ENCODE measurements at places on chromosomes 7 and 10.

DNA sequence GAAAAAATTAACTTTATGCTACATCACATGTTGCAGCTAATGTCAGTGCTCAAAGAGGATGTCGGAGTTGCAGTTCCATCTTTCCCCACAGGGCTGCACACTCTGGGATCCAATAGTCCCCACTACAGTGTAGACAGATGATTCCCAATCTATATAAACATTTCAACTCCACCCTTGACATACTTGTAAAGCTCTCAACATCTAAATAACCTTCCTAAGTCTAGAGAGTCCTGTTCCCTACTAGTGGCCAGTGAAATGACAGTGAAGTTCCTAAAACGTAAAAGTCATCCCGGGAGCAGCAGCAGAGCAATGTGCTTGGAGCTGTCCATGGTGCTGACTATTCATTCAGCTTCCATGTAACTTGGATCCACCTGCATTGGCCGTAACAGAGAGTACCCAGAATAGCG is 145.1 kb downstream of the GRM8 start:
- DNase-seq = no peak

GRCh38 chr7:144481833-144482232 is 78.3 kb upstream of the NOBOX start:
- no peak for DNase-seq

GRCh38 chr7:31335884-31336201 is 4.7 kb downstream of the NEUROD6 start:
- DNase-seq = no peak

GRCh38 chr10:102200751-102201640 is 25.1 kb upstream of the ELOVL3 start:
- no peak for DNase-seq

- no peak for DNase-seq
These were observed 120.3 kb upstream of the CELF2 start for GRCh38 chr10:10897400-10897799.

DNA sequence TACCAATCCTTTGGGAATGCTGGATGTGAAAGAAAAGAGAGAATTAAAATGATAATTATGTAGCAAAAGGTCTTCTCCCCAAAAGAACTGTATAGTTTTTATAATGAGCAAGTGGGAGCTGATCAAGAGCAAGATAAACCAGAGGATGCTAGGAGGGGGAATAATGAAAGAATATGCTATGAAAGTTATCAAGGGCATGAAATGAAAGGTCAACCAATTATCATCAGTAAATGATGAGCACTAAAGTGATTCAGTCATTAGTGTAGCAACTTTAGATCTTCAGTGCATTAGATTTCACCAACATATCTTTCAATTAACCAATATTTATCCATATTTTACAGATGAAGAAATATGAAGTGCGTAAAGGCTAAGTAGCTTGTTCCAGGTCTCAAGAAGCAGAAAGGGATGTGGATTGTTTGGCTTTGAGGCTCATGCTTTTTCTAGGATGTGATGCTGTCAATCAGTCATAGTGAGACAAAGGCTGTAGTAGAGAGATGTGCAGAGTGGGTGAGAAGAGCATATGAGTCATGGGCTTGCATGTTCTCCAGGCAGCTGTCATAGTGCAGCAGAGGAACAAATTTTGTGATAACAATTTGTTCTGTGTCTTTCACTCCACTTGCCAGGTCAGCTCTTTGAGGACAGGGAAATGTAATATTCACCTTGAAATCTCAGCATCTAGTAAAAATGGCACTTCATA is 5.7 kb upstream of the OR2F2 start:
- DNase-seq = no peak

GRCh38 chr10:10598297-10598696 is 419.4 kb upstream of the CELF2 start:
- no peak for DNase-seq

GRCh38 chr10:128908099-128908498 is 558.9 kb upstream of the MGMT start:
- DNase-seq = no peak

DNA sequence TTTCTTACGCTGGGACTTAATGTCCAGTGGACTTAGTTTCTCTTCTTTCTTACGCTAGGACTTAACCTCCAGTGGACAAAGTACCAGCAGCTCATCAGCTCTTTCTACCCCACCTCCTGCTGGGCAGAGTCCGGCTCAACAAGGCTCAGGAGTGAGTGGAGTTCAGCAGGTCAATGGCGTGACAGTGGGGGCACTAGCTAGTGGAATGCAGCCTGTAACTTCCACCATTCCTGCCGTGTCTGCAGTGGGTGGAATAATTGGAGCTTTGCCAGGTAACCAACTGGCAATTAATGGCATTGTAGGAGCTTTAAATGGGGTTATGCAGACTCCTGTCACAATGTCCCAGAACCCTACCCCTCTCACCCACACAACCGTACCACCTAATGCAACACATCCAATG is 199.7 kb downstream of the MLLT10 start:
- DNase-seq = no peak

DNA sequence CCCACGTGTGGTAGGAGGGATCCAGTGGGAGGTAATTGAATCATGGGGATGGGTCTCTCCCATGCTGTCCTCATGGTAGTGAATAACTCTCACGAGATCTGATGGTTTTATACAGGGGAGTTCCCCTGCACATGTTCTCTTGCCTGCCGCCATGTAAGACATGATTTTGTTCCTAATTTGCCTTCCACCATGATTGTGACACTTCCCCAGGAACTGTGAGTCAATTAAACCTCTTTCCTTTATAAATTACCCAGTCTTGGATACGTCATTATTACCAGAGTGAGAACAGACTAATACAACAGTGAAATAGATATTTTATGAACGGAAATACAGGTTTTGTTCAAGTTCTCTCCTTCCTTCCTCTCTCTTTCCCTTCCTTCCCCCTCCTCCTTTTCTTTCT is 15.8 kb downstream of the CALD1 start:
- no peak for DNase-seq

DNA sequence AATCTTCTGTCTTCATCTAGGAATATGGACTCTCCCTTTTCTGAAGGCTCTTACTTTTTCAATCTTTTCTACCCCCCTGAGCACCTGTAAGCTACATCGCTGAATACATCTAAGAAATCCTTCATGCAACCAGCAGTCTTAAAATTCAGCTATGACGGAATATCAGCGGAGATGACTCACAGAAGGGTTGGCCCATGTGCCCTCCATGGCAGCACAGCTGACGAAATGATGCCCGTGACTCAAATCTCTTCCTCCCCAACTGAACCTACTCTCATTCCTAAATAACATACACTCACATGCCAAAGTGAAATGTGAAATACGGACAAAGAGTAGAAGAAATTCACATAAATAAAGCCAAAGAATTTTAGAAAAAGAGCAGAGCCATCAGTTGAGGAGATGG is 30.3 kb upstream of the NCAPG2 start:
- DNase-seq = no peak

GRCh38 chr10:95240811-95241210 is 46.8 kb downstream of the ACSM6 start:
- no peak for DNase-seq

GRCh38 chr10:104127411-104127810 is 5.4 kb downstream of the SFR1 start:
- no peak for DNase-seq

GRCh38 chr7:32072397-32072796 is 2.2 kb upstream of the PDE1C start:
- DNase-seq = no peak

DNA sequence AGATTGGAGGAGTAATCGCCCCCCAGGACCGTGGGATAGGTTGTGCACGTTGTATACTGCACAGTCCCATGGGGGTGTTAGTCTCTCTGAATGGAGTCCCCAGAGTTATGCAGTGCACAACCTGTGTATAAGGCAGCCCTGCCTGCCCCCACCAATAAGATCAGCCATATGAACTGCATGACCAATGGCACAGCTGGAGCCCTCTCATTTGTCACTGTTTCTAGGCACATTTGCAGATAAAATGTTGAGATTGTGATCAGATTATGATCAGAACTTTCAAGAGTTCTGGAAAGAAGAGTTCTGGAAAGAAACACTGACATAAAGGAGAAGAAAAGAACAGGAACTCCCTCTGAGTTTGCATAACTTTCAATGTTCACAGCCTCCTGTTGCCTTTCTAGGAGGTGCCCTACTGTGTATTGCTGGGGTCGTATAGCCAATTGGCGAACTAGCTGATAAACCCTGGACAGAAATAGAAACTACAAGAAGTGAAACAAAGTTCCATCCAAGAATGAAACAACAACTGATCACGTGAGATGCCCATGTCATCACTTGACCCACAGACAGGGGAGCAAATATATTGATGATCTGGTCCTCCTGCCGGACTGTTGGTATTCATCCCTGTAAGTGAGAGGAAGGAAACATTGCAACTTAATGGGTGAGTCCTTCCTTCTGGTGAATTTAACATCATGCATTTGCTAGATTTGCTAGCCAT is 49.6 kb upstream of the TOMM7 start:
- DNase-seq = no peak

- DNase-seq = no peak
These were observed 57.4 kb upstream of the EBF3 start for GRCh38 chr10:130021383-130021950.
